ENCODE measurements at places on chromosomes 12 and 14. TPM values are rescaled to one million over a fixed set of nuclear protein-coding genes. Genes with fewer than 3 reads are reported as not detected.

Gene KLHL33
- total RNA-seq: 0.22 TPM

Gene TAS2R50
- total RNA-seq: 2.4 TPM

Gene KLC1
- total RNA-seq: 232 TPM

Gene IL26
- not detected for total RNA-seq

Gene SLC7A7
- 2.8 TPM for total RNA-seq

Gene EXD2
- total RNA-seq: 23.2 TPM

Gene UBE3B
- total RNA-seq: 28.4 TPM

Gene TAS2R7
- not detected for total RNA-seq

Gene LYZ
- total RNA-seq: not detected

Gene CLEC4D
- 0.19 TPM for total RNA-seq

Gene MYRFL
- 0.37 TPM for total RNA-seq

Gene PLEKHG3
- total RNA-seq: 12.6 TPM

Gene HPD
- not detected for total RNA-seq

Gene GIT2
- total RNA-seq: 28.5 TPM

Gene IGF1
- not detected for total RNA-seq

Gene PKP2
- total RNA-seq: 11.1 TPM

Gene RAD9B
- total RNA-seq: 0.17 TPM

Gene PIK3C2G
- not detected for total RNA-seq

Gene EFS
- 74.3 TPM for total RNA-seq

Gene PACS2
- 41.2 TPM for total RNA-seq

Gene LIN7A
- 31.7 TPM for total RNA-seq

Gene APOF
- not detected for total RNA-seq

Gene GPD1
- total RNA-seq: 1.4 TPM

Gene POTEM
- not detected for total RNA-seq

Gene ATG2B
- 11.9 TPM for total RNA-seq

Gene EXOC5
- total RNA-seq: 153 TPM

Gene CD4
- total RNA-seq: 2.5 TPM

Gene NABP2
- 27.9 TPM for total RNA-seq

Gene MYL2
- total RNA-seq: not detected

Gene VDR
- 0.09 TPM for total RNA-seq

Gene MED6
- total RNA-seq: 57.5 TPM

Gene CHURC1
- 24.3 TPM for total RNA-seq

Gene FICD
- total RNA-seq: 5.4 TPM

Gene PIANP
- 0.32 TPM for total RNA-seq

Gene RBM25
- 162 TPM for total RNA-seq

Gene CCDC196
- not detected for total RNA-seq

Gene CFAP251
- total RNA-seq: 1.5 TPM

Gene GPR162
- 10.0 TPM for total RNA-seq

Gene MANSC4
- 0.12 TPM for total RNA-seq

Gene KRAS
- total RNA-seq: 49.9 TPM

Gene PIWIL1
- not detected for total RNA-seq

Gene REM2
- total RNA-seq: 1.7 TPM

Gene KRT73
- not detected for total RNA-seq

Gene ARHGEF25
- 17.3 TPM for total RNA-seq

Gene ZNF891
- 7.2 TPM for total RNA-seq

Gene PLEK2
- total RNA-seq: not detected

Gene FSCB
- total RNA-seq: not detected

Gene FAM90A1
- not detected for total RNA-seq

Gene TRIP11
- total RNA-seq: 28.4 TPM

Gene FGD6
- 25.4 TPM for total RNA-seq

Gene LGR5
- 0.71 TPM for total RNA-seq

Gene MLXIP
- total RNA-seq: 1.9 TPM

All from neural progenitor cell (in vitro differentiated cells).